ENCODE measurements at places on chromosomes 4 and X. TPM values are rescaled to one million over a fixed set of nuclear protein-coding genes. Genes with fewer than 3 reads are reported as not detected.
A peak's percentile ranks its signal among the peaks of the same experiment; 100 is the strongest.

DNA sequence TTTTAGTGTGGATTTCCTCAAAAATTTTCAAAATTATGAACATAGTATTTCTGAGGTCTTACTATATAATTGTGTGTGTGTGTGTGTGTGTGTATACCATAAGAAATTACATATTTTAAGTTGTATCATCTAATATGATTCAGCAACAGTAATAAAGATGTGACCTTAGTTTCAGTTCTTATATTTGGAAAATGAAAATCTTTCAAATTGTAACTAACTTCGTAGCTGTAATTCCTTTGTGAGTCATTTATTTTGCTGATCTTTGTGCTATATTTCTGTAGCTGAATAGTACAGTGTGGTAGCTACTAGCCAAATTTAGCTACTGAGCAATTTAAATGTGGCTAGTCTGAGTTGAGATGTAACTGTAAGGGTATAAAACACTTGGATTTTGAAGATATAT is 116.4 kb downstream of the RAP1GDS1 start:
- no peak for DNase-seq

GRCh38 chrX:23661671-23662070 is 5.6 kb upstream of the PRDX4 start:
- no peak for DNase-seq

- DNase-seq, result no peak
Observed at GRCh38 chr4:173264684-173265185, 69.4 kb downstream of the HMGB2 start.

- no peak for DNase-seq
Observed at GRCh38 chr4:6647582-6648230, 7.2 kb downstream of the MRFAP1 start.

GRCh38 chr4:182491719-182492118 is 248.5 kb downstream of the TENM3 start:
- no peak for DNase-seq

DNA sequence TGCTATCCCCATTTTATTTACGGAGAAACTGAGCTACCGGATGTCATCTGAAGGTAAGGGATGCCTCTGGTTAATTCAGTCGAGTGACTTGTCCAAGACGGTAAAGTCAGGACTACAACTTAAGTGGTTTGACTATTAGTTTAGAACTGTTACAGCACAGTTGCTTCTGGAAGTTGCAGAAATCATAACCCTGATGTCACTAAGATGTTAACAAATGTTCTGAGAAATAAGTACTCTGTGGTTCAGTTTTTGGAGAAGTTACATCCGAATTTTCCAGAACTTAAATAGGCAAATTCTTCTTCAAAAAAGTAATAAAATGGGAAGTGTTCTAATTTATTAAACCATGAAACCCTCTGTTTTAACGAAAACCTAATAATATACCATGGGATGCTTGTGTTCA is 3.1 kb downstream of the PPA2 start:
- peak; percentile 29 for DNase-seq

DNA sequence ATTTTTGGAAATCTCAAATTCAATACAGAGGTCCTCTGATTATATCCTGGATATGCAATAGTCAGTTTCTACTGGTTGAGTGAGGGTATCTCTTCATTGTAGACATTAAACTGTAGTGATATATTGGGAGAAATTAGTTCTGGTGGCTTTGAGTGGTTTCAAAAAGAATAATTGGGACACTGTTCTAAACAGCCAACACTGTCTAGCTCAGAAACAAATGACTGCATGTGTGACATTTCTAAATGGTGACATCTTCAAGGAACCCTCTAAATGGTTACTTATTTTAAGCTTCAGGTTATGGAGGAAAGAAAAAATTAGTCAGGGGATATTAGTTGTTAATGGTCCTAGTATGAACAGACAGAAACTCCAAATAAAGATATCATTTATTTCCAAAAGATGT is 186.2 kb downstream of the LARP7 start:
- DNase-seq, result no peak

DNA sequence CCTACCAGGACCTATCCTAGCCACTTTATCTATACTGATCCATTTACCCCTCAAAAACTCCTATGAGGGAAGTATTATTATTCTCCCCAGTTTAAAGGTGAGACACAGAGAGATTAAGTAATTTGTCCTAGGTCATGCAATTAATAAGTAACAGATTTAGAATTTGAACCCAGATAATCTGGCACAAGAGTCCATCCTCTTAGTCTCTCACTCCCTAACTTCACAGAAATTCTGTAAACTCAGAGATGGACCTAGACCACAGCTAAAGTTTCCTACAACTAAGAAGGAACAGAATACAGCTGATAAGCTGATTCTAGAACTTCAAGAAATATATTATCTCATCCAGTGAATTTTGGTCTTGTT is 58.7 kb downstream of the TEC start:
- DNase-seq, result no peak

GRCh38 chr4:171565130-171565788 is 247.9 kb upstream of the GALNTL6 start:
- DNase-seq, result no peak

DNA sequence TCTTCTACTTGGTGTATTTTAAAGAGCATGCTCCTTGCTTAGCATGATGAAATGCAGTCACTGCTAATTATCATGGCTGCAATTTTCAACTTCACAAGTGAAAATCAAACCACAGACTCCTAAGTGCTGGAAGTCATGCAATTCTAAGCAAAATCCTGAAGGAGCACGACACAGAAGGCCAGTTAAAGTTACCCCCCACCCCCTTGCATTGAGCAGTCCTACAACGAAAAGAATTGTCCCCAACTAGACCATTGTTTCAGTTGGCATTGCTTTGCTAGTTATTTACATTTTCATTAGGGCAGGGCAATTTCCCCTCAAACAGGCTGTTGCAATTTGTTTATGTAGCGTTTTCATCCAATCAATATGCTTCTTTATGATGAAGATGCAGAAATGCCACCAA is 321.2 kb downstream of the PCDH7 start:
- DNase-seq, result no peak

- DNase-seq, result no peak
Observed at GRCh38 chr4:151777471-151777870, 16.7 kb upstream of the GATB start.

- DNase-seq, result no peak
Observed at GRCh38 chr4:179584101-179584500, 2141.9 kb upstream of the AGA start.

DNA sequence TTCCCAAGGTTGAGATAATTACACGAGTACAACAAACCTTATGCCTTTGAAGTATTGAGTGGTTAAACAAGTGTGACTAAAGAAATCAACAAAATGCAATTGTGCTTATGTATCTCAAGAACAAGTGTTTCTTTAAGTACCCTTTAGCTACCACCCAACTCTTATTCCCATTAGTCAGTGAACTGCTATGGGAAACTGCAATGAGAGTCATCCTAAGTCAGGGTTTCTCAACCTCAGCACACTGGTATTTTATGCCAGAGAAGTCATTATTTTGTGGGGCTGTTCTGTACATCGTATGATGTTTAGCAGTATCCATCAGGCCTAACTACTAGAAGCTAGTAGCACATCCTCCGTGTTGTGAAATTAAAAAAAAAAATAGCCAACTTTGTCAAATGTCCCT is 549.1 kb upstream of the BOD1L1 start:
- DNase-seq, result no peak

DNA sequence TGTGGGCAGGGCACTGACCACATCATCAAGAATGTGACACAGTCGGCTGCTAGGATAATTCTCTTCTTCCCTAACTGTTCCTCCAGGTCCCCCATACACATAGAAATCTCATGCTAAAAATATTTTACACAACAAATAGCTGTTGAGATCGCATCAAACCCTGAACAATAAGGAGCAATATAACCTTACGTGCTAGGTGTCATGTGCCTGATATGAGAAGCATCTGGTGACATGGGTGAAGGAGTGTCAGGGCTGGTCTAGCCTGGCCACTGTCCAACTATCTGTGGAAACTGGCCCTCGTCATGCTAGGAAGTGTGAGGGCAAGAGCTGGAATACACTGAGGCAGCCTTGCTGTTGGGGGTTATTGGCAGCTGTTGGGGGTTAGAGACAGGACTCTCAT is 167.3 kb upstream of the PGRMC2 start:
- no peak for DNase-seq

- DNase-seq, result peak; percentile 38
Observed at GRCh38 chr4:152572417-152573086, 36.7 kb upstream of the FBXW7 start.

GRCh38 chr4:123919576-123920098 is 523.0 kb downstream of the SPRY1 start:
- no peak for DNase-seq

DNA sequence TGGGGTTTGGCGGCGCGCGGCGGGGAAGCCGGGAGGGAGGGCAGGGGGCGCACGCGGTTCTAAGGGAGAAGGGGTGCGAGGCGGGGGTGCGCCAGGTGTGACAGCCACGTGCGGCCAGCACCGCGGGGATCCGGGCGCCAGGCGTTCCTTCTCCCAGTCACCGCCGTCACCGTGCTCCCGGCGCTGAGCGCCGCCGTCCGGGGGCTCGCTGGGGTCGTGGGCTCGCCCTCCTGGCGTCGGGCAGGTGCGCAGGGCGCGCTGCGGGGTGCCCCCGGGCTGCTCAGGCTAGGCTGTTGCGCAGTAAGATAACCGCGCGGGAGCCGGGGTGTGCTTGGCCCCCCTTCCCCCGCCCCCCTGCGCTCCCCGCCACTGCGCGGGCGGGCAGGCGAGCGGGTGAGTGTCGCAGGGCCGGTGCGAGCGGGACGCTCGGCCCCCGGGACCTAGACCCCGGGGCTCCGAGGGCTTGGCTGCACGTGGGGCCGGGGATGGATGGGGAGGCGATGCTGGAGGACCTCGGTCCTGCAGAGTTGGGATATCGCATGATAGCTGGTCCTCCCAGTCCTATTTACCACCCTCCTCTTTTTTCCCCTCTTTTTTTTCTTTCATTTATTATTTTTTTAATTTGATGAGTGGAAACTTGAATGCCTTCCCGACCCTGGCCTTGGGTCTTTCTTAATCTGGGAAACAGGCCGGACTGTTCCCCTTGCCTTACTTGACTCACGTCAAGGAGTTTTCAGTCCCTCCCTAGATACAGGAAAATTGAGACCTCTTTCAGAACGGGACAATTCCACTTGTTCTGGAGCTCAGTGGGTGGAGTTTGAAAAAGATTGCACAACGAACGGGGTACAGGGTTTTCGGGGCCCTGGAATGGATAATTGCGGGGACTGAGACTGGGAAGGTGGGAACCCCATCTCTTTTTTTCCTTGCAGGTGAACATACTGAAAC is 797 bp downstream of the TXLNG start:
- DNase-seq, result no peak

GRCh38 chrX:65300104-65300809 is 234.3 kb downstream of the LAS1L start:
- no peak for DNase-seq

DNA sequence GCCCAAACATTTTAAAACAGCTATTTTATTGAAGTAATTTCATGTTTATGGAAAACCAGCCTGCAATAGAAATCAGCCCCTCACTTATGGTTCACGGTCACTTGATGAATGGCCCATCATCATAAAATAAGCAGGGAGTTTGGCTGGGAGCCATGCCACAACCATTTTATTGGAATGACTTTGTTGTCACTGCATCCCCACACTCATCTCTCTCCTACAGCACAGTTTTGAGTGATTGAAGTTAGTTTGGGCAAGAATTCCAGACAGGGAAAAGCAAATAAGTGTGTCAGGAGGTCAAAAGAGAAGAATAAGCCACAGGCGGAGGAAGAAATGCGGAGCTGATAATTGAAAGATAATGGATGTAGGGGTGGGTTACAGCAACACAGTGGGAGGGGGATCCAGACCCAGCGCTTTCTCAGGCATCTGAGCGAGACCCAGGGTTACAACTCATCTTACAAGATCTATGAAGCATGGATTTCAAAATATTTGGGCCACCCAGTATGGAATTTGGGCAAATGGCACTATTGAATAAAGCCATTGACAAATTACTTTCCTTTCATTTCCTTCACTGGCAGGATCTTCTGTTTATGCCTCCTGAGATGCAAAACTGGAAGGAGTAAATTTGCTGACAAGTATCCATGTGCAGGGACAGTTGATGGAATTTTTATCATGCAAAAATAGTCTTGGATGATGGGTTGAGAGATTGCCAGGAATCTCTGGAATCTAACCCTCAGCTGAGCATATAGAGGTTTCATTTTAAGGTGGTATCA is 100.8 kb downstream of the SHROOM3 start:
- no peak for DNase-seq

GRCh38 chr4:127601029-127601428 is 31.7 kb upstream of the INTU start:
- DNase-seq, result no peak

DNA sequence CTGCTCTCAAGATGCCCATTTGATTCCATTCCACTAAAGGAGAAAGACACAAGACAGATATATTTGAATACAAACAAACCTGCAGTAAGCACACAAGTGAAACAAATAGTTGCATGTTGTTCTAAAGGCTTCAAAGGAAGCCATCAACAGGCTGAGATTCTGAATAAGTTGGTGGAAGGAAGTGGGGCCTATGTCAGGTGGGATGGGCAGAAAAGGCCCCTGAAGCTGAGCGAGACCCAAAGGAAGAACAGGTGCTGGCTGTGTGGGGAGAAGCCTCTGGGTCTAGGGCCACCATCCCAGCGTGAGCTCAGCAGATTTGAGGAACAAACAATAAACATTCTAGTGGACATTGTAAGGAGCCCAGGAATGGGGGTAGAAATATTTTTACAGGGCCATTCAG is 82.4 kb upstream of the PLAC8 start:
- DNase-seq, result no peak

MMRN1 gene
- polyA plus RNA-seq, result not detected

ARMCX1 gene
- polyA plus RNA-seq, result 1.6 TPM

MED28 gene
- polyA plus RNA-seq, result 5.6 TPM

LNX1 gene
- 0.09 TPM for polyA plus RNA-seq

SCML2 gene
- 0.27 TPM for polyA plus RNA-seq

PLXNA3 gene
- 10.9 TPM for polyA plus RNA-seq

PLAC8 gene
- 626 TPM for polyA plus RNA-seq

MGAT4D gene
- polyA plus RNA-seq, result not detected

NAP1L5 gene
- 0.18 TPM for polyA plus RNA-seq

ARX gene
- not detected for polyA plus RNA-seq

All from CD14-positive monocyte (primary cell).